GM12892 (cell line): ENCODE measurements at places on chromosomes 2 and 18.

DNA sequence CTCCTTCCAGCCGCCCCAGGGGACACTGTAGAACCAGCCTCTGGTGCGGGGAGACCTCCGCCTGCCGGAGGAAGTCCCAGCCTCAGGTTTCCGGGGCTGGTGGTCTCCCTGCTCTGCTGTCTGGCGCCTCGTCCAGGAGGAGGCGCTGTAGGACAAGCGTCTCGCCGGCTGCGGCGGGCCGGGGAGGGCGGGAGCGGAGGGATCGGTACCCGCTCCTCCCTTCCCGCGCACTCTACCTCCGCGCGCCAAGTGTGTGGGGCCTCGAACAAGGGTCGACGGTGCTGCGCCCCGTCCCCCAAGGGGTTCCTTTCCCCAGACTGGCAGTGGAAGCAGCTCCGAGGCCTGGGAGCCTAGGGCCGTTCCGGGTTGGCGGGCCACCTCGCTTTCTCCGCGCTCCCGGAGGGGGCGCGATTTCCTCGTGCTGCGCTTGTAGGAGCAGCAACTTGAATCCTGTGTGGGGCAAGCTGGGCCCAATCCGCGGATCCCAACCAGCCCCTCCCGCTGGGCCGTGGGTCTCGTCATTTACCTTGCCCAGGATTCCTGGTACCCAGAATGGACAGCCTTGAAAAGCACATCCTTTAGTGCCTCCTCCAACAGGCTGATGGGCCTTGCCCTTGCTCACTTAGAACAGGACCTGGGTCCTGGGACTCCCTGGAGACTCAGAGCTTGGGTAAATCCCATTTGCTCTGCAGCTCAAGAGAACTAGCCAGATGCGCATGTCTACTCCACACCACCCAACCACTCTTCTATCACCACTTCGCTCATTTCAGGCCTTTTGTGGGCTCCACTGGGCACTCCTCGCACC lies 10.6 kb upstream of the HOXD4 start:
- DNase-seq, result peak; percentile 92

GRCh38 chr2:118474541-118474920 lies 372.9 kb downstream of the EN1 start:
- no peak for DNase-seq

GRCh38 chr18:9156604-9157249 lies 20.1 kb downstream of the ANKRD12 start:
- DNase-seq, result no peak

DNA sequence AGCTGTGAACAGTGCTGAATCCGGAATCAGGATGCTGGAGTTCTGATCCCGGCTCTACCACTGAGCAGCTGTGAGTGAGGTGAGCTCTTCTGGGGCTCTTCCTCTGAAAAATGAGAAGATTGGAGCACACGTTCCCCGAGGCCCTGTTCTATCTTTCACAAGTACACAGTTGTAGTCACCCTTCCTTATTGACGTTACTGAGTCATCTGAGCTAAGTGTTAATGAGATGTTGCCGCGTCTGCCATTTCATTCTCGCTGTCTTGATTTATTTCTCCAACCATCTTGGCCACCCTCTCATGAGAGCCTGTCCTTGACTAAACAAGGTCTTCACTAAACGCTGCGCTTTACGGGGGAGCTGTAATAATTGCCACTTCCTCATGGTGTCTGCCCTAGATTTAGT lies 31.9 kb upstream of the EFR3B start:
- DNase-seq, result no peak

DNA sequence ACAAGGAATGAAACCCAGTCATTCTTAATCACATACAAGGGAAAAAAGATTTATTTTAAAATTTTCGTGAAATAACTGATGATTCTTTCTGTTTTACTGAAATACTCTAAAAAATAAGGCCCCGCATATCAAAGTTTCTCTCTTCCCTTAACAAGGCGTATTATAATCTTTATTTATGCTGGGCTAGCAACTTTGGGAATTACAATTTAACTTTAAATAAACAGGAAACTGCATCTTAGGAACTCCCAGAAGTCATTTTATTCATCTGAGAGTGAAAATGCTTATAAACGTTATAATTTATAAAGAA lies 166.7 kb downstream of the TCF4 start:
- DNase-seq, result no peak
